Epithelial cell of esophagus (primary cell): ENCODE measurements at places on chromosomes 2 and 18.

- DNase-seq, result peak; percentile 51
Observed at GRCh38 chr2:53969968-53970723, 647 bp downstream of the PSME4 start.

GRCh38 chr2:15120631-15121030 lies 440.5 kb downstream of the NBAS start:
- no peak for DNase-seq

DNA sequence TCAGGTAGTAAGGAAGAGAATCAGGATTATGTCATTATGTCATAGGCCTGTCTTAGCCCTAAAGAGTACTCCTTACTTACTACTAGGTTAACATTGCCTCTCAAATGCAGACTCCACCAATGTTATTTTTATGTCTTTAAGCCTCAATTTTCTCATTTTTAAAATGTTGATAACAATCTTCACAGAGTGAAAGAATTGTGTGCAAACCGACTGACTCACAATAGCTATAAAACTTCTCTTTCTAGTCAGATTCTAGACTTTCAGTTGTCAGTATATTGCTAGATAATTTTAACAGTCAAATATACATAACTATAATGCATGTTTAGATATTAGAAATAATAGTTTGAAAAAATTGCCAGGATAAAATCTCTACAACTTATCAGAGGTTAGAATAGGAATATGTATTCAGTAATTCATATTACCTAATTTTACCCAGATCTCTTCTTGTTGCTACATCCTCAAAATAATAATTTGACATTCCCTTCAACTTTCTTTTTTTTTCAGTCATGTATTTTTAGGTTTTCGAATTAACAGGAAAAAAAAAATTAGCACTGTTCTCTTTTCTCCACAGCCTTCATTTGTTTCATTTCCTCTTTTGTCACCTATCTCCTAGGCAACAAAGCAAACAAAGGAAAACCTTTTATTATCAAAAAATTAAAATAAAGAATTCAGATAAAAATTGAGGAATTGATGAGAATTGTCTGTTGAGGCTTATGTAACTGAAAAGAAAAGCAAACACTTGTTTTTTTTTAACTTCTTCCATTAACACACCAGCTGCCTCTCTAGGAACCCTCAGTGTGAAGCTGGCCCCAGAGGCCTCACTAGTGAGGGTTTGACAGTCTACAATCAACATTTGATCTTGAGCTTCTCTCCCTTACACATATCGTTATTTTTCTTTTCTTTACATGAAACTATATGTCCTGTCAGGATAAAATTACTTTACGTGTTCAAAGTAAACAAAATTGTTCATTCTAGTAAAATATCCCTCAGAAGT lies 279.0 kb downstream of the CALCRL start:
- DNase-seq, result no peak

GRCh38 chr18:48919547-48919946 lies 31.2 kb downstream of the SMAD7 start:
- no peak for DNase-seq

DNA sequence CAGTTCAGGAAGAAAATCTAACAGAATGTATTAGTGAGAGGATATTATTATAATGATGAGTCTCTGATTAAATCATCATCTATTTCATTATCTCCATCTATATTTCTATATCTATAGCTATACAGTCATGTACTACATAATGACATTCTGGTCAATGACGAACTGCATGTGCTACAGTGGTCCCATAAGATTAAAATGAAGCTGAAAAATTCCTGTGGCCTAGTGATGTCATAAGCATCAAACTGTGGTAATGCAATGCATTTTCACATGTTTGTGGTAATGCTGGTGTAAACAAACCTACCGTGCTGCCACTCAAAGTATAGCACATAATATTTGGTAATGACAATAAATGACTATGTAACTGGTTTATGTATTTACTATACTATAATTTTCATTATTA lies 1127.9 kb upstream of the CHAC2 start:
- DNase-seq, result no peak

GRCh38 chr2:1205853-1206252 lies 207.4 kb upstream of the TPO start:
- DNase-seq, result no peak

GRCh38 chr2:207231106-207231865 lies 65.5 kb upstream of the KLF7 start:
- peak; percentile 53 for DNase-seq

- DNase-seq, result no peak
Observed at GRCh38 chr18:22166069-22166950, 3.1 kb upstream of the GATA6 start.

DNA sequence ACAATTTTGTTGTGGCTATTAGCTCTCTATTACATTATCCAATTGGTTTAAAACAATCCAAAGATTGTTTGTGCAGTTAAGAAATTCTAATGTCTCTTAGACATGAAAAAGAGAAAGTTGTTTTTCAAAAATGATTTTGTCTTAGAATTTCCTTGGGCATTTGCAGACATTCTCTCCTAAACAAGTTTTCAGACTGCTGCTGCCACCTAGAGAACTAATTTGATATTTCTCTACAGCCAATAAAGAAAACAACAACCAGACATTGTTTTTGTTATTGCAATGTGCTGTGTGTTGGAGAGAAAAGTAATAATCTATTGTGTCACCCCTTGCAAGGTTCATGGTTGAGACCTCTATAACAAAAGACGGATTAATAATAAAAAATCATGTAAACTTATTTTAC lies 119.0 kb upstream of the SYT4 start:
- peak; percentile 10 for DNase-seq

GRCh38 chr2:112648081-112648480 lies 2.3 kb downstream of the SLC20A1 start:
- no peak for DNase-seq

DNA sequence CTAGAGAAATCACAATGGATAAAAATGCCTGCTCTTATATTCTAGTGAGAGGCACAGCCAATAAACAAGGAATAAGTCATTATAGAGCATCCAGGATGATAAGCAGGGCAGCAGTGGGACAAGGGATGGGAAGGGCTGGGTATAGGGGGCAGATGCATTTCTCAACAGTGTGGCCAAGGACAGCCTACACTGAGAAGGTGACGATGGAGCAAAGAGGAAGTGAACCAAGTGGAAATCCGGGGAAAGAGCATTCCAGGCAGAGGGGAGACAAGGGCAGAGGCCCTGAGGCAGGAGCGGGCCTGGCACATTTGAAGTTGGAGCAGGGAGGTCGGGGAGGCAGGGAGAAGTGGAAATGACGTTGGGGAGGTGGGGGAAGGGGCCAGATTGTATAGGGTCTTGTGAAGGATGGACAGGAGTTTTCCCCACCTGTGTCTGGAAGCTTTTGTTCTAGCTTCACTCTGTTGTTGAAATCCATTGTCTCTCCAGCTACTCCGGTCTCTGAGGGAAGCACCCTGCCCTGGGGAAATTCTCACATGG lies 17.6 kb downstream of the TMEM177 start:
- DNase-seq, result no peak

GRCh38 chr18:60331890-60332289 lies 40.7 kb downstream of the MC4R start:
- no peak for DNase-seq

GRCh38 chr18:62345909-62346308 lies 20.8 kb downstream of the TNFRSF11A start:
- no peak for DNase-seq

- DNase-seq, result no peak
Observed at GRCh38 chr18:58212274-58212673, 168.2 kb downstream of the NEDD4L start.

- no peak for DNase-seq
Observed at GRCh38 chr2:86066915-86067314, 38.8 kb downstream of the POLR1A start.

DNA sequence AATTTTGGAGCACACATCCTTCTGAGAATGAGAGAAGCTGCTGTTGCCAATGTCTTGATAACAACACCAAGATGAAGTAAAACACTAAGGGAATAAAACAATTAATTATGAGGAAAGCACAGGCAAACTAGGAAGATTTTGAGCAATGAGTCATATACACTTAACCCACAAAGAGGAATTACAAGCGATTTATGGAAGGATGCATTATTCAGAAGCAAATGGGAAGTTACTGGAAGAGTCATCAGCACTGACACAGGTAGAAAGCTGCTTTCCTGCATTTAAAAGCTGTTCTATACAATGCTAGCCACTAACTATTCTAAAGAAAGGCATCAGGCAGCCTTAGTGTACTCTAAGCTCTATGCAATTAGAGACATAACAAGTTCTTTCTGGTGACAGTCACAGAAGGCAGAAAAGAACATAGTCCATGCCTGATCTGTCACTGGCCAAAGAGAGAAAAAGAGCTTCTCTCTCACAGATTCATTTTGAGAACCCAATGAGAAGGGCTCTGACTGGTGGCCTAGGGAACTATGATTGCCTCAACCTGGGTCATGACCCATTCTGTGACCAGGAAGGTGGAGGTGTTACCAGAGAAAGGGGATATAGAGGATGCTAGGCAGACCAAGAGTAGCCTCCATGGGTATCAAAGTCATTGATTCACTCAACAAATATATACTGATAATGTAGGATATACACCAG lies 45.4 kb downstream of the M1AP start:
- DNase-seq, result peak; percentile 70

DNA sequence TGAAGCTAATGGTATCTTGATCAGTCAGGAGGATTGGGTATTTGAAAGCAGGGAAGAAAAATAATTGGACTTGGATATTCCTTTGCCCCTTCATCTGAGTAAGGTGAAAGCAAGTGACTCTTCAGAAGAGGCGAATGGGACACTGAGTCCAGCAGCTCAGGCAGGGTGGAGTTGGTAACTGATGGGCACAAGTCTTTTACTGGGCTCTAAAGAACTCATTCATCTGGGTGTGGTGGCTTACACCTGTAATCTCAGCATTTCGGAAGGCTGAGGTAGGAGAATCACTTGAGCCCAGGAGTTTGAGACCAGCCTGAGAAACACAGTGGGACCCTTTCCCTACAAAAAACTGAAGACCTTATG lies 11.2 kb downstream of the CFLAR start:
- DNase-seq, result no peak

DNA sequence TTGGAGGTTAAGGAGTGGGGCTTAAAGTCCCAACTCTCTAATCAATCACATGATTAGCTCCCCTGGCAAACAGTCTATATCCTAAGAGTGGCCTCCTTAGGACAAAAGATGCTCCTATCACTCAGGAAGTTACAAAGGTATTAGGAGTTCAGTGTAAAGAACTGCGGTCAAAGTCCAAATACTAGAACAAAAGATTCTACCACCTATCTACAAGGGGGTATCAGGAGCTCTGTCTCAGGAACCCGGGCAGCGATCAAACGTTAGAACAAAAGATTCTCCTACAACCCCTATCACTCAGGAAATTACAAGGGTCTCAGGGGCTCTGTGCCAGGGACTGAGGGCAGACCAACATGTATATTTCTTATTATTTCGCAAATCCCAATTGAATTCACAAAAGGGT lies 58.0 kb downstream of the DTNB start:
- DNase-seq, result no peak

- DNase-seq, result no peak
Observed at GRCh38 chr2:47735912-47736311, 47.0 kb upstream of the MSH6 start.

DNA sequence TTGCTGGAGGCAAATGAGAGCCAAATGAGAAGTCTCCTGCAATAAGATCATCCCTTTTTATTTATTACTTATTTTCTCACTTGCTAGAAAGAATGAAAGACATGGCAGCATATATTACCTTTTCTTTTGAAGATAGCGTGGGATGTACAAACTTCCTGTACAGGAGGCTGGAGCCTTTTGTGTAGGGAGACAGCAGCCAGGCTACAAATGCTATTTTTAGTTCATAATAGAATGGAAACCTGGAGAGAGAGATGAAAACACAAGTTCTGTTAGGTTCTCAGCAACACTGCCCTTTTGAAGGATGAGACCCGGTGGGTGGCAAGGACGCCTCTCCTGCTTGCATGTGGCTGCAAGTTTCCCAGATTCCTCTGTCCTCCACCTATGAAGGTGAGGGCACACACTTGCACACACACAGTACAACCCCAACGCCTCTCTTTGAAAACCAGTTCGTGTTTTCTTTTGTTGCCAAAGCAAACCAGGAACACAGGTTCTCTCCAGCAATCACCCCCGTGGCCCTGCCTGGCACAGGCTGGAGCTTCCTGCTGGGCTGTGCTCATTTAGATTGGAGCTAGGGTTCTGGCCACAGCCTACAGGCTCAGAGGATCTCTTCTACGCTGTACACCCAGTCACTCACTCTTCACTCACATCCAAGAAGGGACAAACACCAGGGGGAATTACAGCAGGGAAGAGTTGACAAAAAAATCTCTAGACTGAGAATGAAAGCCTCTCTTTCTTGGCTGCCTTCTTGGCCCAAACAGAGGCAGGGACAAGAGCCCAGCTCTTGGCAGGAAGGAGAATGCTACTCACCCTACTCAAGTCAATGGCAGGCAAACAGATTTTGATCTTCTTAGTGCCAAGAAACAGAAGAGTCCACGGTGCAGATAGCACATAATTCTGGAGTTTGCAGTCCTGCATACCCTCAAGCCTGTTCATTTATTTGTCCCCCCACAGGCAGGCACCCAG lies 55.6 kb downstream of the MRPL35 start:
- peak; percentile 53 for DNase-seq

DNA sequence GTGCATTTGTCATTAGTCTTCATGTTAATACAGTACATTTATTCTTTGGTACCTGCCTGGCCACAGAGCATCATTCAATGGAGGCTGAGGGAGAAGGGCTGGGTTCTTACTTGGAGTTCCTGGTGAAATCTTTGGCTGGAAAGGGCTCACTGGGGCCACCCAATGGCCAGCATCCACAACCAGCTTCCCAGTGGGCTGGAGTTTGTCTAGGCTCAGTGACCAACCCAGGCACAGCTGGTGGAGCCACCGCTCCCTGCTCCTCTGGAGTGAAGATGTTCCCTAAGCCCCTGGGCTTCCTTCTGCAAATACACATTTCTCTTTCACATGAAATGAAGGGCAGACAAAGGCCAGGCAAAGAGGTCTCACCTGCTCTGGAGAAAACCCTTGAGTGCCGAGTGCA lies 34.4 kb downstream of the EHD3 start:
- DNase-seq, result peak; percentile 14

- no peak for DNase-seq
Observed at GRCh38 chr2:11876436-11876835, 130.0 kb downstream of the LPIN1 start.

- peak; percentile 89 for DNase-seq
Observed at GRCh38 chr2:69816923-69817542, 12.4 kb upstream of the GMCL1 start.

DNA sequence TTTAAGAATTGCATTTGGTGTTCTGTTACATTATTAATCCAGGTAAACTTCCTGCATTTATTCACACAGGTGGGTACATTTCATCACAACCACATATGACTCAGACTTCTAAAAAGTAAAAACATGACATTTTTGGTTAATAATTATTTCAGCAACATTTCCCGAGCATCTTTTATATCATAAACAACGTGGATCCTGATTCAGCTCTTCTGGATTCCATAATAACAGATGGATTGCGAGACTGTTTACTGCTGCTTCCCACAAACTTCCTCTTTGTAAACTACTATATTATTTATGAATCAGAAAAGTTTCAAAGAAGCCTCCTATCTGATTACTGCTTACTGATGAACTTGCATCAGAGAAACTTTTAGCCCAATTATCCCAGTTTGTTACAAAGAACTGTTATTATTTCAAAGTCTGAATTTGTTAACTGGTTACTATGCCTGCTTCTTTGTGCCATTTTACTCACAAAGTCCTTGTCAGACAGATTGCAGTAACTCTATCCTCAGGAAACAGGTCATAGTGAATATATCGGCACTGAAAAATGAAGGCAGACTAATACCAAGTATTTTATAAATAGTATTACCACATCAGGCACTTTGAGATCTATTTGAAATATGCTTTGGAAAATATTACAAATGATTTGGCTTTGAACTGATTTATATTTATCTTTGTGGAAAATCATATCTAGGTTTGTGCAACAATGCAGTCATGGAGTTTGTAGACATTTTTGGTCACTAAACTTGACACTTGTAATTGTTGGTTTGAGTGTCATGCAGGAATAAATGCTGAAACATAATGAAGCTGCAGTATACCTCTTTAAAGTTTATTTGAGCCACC lies 511.6 kb downstream of the PLCL1 start:
- DNase-seq, result no peak
